ENCODE measurements at places on chromosomes 11 and 22.
A peak's percentile ranks its signal among the peaks of the same experiment; 100 is the strongest.

DNA sequence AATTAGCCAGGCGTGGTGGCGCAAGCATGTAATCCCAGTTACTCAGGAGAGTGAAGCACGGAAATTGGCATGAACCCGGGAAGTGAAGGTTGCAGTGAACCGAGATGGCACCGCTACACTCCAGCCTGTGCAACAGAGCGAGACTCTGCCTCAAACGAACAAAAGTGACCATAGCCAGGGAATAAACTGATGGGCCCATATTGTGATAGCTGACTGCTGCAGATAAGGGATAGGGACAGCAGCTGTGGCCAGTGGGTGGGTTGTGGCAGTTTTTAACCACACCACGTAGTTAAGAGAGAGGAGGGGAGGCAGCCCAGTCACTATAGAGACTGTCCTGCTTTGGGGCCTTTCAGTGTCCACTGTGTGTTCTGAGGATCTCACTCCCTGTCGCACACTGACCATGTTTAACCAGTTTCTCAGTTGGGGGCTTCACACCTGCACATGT, 58.9 kb downstream of the PISD start:
- no peak for DNase-seq

- no peak for DNase-seq
These were observed 4.6 kb downstream of the SLN start for GRCh38 chr11:107707215-107707671.

DNA sequence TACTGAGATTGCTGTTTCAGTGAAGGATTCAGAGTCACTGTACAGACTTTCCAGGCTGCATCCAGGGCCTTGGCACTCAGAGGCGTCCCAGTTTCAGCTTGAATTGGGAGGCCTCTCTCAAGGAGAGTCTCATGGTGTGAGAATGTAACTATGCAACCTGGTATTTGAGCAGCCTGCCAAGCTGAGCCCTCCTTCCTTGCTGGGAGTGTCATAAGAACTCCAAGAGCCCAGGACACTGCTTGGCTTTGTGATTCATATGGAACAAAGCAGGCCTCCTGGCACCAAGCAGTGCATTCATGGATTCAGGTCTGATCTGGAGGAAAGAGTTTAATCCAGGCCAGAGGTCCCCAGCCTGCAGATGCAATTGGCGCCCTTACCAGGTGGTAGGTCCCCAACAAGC, 171.7 kb downstream of the DBX1 start:
- DNase-seq: no peak

GRCh38 chr11:128809128-128809527, 58.0 kb downstream of the KCNJ1 start:
- no peak for DNase-seq

GRCh38 chr22:48931452-48931851, 896.2 kb downstream of the BRD1 start:
- DNase-seq: no peak

- no peak for DNase-seq
These were observed 280.8 kb upstream of the CCDC90B start for GRCh38 chr11:83566950-83567349.

DNA sequence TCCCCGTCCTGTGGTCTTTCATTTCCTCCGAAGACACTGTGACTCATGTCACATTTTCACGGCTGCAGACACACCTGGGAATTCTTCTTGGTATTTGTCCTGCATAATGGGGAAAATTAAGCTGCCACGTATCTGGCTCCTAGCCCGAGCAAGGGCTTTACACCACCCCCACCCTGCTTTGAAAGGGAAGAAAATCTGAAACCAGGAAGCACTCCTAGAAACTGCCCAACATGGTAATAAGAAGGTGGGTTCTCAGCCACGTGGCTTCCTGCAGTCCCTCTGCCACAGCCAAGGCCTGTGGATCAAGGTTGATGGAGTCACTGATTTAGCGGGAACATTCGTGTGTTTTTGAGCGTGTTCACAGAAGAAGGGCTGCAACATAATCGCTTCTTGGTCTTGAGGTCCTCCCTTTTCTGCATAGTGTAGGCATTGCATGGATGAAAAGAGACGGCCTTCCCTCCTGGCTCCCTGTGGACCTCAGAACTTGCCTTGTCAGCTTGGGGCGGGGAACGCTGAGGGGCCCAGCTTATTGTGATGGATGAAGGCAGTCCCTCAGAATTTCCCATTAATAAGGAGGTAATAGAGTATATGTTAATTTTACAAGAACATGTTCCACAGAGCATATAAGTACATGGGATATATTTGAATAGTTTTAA, 292.0 kb downstream of the NTM start:
- no peak for DNase-seq

GRCh38 chr22:37166675-37167066, 17.0 kb upstream of the IL2RB start:
- peak; percentile 44 for DNase-seq

DNA sequence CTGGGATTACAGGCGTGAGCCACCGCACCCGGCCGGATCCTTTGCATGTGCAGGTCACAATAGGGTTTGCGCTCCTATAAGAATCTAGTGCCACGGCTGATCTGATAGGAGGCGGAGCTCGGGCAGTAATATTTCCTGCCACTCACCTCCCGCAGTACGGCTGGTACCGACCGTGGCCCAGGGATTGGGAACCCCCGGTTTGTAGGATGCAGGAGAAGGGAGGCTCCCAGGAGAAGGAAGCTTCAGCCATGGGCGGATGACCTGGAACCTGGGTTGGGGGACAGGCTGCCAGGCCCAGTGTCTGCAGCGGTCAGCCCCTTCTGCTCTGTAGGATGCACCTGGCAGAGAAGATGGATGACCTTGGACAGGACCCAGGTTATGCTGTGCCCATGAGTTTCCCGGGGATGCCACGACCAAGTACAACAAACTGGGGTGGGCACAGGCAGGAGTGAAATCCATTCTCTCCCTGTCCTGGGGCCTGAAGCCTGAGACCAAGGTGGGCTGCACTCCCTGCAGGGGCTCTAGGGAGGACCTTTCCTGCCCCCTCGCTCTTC, 818.9 kb downstream of the BRD1 start:
- DNase-seq: no peak

DNA sequence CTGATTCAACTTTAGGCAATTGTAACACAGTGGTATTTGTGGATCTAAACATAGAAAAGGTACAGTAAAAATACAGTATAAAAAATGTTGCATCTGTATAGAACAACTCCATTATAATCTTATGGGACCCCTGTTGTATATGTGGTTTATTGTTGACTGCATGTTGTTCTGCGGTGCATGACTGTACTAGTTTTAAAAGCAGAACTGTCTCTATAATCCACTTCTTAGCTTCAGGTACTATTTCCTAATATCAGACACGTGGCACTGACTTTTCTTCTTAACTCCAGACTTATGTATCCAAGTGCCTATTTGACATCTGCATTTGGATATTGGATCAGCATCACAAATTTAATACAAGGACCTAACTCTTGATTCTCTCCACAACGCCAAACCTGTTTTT, 41.1 kb downstream of the PACS1 start:
- no peak for DNase-seq

GRCh38 chr11:111980062-111980461, 42.9 kb downstream of the DIXDC1 start:
- no peak for DNase-seq

GRCh38 chr11:128559496-128560103, 27.8 kb downstream of the ETS1 start:
- DNase-seq: no peak

DNA sequence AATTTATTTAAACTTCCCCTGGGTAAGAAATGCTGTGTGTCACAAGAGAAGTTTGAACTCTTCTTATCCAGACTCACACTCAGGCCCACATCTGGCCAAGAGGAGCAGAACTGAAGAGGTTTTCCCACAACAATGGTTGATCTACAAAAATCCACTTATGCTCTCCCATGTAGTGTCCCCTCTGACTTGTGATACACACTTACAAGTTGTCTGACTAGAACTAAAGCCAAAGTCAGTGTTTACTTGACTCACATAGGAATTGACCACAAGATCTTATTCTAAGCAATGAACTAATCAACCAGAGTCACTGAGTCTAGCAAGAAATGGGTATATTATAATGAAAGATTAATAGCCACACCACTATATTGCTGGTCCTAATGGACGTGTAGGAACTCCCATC, 133.0 kb downstream of the ATG16L2 start:
- DNase-seq: no peak

DNA sequence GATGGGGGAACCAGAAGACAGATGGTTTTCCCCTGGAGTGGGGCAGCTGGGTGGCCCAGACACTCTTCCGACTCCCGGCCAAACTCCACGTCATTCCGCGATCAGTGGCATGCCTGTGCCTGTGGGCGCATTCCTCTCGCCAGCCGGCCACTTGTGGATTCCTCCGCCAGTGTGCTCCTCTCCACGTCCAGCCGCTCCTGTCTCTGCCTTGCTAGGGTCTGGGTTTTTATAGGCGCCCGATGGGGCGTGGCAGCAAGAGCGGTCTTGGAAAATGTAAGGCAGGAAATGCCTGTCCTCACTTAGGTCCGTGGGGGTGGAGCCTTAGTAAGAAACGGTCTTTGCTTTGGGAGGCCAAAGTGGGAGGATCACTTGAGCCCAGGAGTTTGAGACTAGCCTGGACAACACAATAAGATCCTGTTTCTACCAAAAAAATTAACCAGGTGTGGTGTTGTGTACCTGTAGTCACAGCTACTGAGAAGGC, 81.6 kb upstream of the SEPTIN5 start:
- no peak for DNase-seq

GRCh38 chr11:84558085-84558905, 1068.8 kb downstream of the DLG2 start:
- DNase-seq: no peak

GRCh38 chr22:25404928-25405816, 159.3 kb upstream of the GRK3 start:
- peak; percentile 39 for DNase-seq

DNA sequence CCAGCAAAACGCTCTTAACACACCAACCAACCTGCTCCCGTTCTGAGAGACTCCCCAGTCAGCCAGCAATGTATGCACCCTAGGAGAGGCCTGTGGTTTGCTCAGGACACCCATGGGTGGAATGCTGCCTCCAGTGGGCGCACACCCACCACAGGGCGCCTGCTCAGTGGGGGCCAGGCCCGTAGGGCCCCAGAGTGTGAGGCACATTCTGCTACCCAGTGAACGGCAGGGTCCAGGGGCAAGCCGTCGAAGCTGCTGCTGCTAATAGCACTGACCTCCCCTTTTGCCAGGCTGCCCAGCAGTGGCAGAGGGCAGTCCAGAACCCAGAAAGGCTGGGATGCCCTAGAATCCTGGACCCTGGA, 12.8 kb downstream of the B3GAT1 start:
- DNase-seq: no peak

GRCh38 chr11:116906479-116906878, 69.1 kb upstream of the APOA1 start:
- DNase-seq: no peak

GRCh38 chr11:7467652-7468051, 17.7 kb upstream of the OLFML1 start:
- DNase-seq: no peak

- no peak for DNase-seq
These were observed 4.6 kb downstream of the PRSS23 start for GRCh38 chr11:86804951-86805350.

- DNase-seq: peak; percentile 7
These were observed 32.2 kb upstream of the PLET1 start for GRCh38 chr11:112292785-112293407.

DNA sequence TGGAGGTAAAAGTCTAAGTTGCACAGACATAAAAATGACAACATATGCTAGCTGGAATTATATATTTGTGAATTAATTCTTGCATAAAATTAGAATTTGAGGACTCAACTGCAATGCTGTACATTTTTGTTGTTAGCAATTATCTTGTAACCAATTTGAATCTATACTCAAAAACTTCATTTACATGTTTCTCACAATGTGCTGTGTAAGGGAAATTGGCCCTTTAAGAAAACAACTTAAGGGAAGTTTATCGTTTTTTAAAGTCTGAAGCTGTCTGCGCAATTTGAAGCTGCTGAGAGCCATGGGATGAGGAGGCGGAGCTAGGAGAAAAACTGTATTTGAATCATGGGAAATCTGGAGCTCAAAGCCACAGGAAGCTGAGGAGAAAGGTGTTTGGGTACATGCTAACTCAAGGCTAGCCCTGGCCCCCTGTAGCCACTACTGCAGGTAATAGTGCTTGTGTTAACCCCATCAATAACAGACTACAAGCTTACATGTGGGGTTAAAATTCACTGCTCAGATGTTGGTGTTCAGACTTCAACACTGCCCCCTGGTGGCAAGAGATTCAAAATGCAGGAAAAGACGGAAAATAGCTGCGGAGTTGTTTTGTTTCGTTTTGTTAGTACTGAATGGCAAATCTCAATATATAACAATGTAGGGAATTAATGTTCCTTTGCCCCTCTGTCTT, 126.1 kb downstream of the BRD1 start:
- DNase-seq: no peak

DNA sequence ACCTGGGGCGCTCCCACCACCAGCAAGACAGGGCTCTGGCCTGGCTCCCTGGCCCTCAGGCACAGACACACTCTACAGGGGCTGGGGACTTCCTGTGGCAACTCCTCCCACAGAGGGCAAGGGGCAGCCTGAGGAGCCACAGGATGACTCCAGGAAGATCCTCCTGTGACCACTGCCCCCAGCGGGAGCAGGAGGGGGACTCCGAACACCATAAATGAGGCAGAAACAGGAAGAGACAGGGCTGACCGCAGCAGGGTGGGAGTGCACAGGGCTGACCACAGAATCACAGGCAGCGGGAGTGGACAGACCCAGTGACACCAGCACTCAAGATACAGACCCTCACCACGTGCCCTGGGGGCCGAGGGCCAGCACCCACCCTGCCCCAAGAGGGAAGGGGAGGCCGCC, 10.8 kb downstream of the ARAP1 start:
- no peak for DNase-seq

- DNase-seq: peak; percentile 43
These were observed 612 bp downstream of the XBP1 start for GRCh38 chr22:28799606-28800307.

GRCh38 chr22:30506507-30506968, 1.0 kb upstream of the SEC14L4 start:
- no peak for DNase-seq

DNA sequence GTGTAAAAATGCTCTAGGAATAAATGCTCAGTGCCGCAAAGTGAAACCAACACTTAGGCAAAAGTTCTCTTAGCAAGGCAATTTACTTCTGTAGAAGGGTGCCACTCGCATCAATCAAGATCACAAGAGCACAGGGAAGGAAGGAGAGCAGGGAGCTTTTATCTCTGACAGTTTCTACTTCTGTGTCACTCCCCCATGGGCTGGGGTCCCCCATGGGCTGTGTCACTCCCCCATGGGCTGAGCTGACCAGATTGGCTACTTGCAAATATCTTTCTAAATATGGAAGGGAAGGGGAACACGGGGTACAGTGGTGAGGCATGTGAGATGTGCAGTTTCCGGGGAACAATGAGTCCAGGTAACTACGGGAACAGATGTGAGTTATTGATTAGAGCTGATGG, 397 bp downstream of the OR52N2 start:
- no peak for DNase-seq
